Stimulated activated CD4-positive, alpha-beta T cell treated with anti-CD3 and anti-CD28 coated beads, Interleukin-1b, Interleukin-23, amount 100 ng/mL, for 4 hours (primary cell): ENCODE measurements at places on chromosomes 6 and 20.

DNA sequence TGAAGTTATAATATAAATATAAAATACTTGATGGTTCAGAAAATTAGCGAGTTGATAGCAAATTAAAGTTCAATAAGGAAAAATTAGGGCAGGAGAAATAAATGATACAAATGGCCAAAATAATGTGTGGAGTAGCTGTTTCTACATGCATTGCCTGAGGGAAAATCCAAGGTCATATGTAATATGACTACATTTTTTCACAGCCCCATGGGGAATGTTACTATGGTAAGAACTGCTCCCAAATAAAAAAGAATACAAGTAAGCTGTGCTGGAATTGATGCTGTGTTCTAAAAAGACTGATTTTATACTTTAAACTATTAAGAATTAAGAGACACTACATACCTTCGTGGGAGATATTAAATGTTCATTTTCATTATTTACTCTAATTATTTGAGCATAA is 34.1 kb downstream of the MEI4 start:
- no peak for DNase-seq

- peak; percentile 61 for DNase-seq
Observed at GRCh38 chr6:34243901-34244884, 4.6 kb downstream of the SMIM29 start.

- no peak for DNase-seq
Observed at GRCh38 chr6:74598462-74599393, 607.1 kb downstream of the COL12A1 start.

DNA sequence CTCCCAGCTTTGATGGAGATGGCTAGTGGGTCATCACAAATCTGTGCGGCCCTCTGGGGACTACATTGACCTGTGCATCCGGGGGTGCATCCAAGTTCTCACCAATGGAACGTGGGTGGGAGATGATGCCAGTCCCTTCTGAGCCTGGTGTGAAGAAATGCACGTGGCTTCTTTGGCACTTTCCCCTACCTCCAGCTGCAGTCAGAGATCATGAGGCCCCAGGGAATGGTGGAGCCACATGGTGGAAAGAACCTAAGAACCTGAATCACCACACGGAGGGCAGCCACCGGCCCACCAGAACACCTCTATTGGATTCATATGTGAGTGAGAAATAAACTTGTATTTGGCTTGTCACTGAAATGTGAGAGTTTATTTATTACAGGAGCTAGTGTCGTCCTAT is 9.9 kb upstream of the CDKN1A start:
- DNase-seq: no peak

GRCh38 chr20:483815-484644 is 21.7 kb upstream of the TBC1D20 start:
- DNase-seq: no peak

- DNase-seq: no peak
Observed at GRCh38 chr20:4838526-4838925, 116.8 kb downstream of the PRND start.

- DNase-seq: no peak
Observed at GRCh38 chr6:5234874-5235273, 25.9 kb downstream of the LYRM4 start.

GRCh38 chr6:11197175-11197536 is 35.3 kb downstream of the NEDD9 start:
- DNase-seq: no peak

- no peak for DNase-seq
Observed at GRCh38 chr6:88919032-88919431, 44.4 kb downstream of the RNGTT start.

GRCh38 chr6:33452496-33452895 is 1.9 kb upstream of the ZBTB9 start:
- no peak for DNase-seq

DNA sequence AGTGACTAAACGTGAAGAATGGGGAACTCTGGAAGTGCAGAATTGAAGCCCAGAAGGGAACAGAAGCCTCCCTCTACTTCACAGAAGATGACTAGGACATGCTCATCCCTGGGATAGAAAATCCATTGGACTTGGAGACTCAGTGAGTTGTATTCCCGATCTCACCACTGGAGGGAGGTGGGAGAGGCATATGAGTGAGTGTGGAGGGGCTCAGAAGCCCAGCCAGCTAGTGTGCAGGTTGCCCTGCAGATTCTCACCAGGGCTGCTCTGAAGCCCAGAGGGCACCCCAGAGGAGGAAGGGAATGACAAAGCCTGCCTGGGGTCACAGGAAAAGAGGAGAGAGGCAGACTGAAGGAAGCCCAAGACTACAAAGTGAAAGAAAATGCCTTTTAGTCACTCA is 42.1 kb upstream of the HLA-E start:
- no peak for DNase-seq

GRCh38 chr6:137299681-137300080 is 80.5 kb upstream of the IFNGR1 start:
- DNase-seq: no peak

GRCh38 chr6:135116571-135116970 is 61.9 kb upstream of the HBS1L start:
- no peak for DNase-seq

DNA sequence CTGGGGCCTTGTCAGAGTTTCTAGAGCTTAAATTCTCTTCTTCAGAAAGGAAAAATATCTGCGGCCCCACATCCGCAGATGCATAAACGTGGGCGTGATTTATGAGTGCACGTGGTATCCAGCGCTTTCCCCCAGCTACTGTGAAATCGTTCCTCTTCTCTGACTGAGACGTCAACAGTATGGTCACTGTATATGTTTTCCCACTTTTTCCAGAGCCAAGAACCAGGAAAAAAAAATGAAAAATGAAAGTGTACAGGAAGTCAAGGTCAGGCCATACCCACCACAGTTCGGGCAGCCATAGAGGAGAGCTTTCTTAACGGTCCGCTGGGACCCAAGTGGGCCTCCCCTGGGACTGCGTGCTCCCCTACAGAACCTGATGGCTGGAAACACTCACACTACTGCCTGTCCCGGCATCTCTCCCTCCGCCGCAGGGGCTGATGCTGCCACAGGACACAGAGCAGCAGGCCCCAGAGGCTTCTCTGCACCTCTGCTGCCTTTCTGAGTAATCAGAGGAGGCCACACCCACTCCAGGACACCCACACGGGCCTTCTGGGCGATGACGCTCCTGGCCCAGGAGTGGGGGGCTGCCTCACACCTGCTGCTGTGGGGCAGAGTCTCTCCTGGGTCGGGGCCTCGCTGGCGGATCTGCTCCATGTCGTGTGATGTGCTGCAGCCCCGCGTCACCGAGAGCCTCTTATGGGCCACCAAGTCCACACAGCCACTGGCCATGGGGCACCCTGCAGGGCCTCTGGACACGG is 16.4 kb upstream of the STX16 start:
- peak; percentile 22 for DNase-seq

- no peak for DNase-seq
Observed at GRCh38 chr6:17983730-17984129, 3.7 kb downstream of the KIF13A start.

- DNase-seq: no peak
Observed at GRCh38 chr6:16474772-16475493, 236.5 kb downstream of the GMPR start.

DNA sequence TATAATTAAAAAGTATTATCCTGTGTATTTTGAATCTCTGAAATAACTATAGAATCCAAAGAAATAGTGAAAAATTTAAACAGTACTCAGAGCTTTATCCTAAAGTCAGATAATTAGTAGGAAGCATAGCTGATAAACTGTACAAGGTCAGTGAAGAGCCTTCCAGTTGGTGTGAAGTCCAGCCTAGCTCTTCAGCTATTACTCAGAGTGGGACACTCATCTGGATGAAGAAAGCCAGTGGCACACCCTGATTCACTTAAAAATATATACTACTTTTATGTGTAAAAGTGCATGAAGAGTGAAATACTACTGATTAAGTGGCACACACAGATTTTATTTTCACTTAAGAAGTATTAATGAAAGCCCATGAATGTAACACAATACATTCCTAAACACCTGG is 3.1 kb downstream of the IFNGR1 start:
- no peak for DNase-seq

GRCh38 chr6:87078983-87079616 is 15.8 kb downstream of the CGA start:
- peak; percentile 34 for DNase-seq

- DNase-seq: no peak
Observed at GRCh38 chr6:122438975-122439374, 32.6 kb downstream of the SERINC1 start.

DNA sequence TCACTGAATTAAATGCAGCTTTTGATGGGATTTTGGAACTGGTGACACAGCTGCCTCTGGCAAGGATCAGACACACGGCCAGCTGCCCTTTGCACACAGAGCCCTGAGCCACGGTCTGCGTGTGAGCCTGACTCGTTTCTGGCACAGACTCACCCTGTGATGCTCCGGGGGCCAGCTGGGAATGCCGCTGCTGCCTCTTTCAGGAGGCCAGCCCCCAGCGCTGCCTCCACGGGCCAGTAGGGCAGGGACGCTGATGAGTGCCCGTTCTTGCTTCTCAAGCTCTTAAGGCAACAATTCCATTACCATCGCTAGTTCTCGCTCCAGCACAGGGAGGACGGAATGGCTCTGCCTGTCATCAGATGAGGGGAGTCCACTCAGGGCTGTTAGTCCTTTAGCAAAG is 61.6 kb downstream of the IRF4 start:
- no peak for DNase-seq

GRCh38 chr6:119065955-119066354 is 12.5 kb downstream of the FAM184A start:
- no peak for DNase-seq

GRCh38 chr20:17735206-17735804 is 35.5 kb downstream of the BANF2 start:
- DNase-seq: no peak

- no peak for DNase-seq
Observed at GRCh38 chr20:11247046-11248010, 573.5 kb upstream of the JAG1 start.

- DNase-seq: no peak
Observed at GRCh38 chr6:7723554-7723953, 2.3 kb upstream of the BMP6 start.

GRCh38 chr6:111534231-111534751 is 51.3 kb upstream of the REV3L start:
- DNase-seq: no peak

- no peak for DNase-seq
Observed at GRCh38 chr20:59032713-59033059, 551 bp upstream of the ATP5F1E start.

GRCh38 chr6:31473780-31474761 is 23.9 kb upstream of the MICB start:
- DNase-seq: no peak

GRCh38 chr6:126180585-126180984 is 159.3 kb upstream of the CENPW start:
- no peak for DNase-seq

- no peak for DNase-seq
Observed at GRCh38 chr6:110971468-110971867, 10.4 kb upstream of the RPF2 start.

DNA sequence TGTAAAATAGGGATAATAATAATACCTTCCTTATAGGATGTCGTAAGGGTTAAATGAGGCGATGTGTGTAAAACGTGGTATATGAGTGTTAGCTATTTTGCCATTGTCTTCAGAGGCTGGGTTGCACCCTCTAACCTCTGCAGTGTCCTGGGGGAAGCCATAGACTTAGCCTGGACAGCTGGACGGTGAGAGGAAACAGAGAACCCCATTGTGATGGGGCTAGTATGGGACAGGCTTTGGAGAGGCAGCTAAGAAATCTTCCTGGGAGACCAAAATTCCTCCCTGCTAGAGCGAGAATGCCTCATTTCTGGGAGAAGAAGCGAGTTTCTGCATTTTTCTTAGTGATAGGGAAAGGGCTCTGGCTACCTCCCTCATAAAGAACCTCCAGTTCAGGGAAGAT is 22.8 kb downstream of the KCNB1 start:
- DNase-seq: no peak

GRCh38 chr20:36541768-36542488 is 609 bp downstream of the MYL9 start:
- DNase-seq: no peak

DNA sequence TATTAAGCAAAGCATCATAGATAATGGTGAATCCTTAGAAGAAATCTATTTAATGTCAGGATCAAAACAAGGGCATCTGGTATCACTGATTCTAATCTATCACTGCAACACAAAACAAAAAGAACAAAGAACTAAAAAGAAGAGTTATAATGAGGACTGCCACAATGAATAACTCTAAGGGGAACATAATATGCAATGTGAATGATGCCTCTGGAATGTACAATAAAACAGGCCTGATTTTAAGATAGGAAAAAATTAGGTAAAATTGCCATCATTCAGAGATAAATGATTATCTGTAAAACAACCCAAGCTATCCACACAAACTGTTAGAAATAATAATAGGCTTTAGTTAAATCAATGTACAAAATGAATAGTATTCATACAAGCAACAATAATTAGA is 936.7 kb upstream of the CITED2 start:
- no peak for DNase-seq

DNA sequence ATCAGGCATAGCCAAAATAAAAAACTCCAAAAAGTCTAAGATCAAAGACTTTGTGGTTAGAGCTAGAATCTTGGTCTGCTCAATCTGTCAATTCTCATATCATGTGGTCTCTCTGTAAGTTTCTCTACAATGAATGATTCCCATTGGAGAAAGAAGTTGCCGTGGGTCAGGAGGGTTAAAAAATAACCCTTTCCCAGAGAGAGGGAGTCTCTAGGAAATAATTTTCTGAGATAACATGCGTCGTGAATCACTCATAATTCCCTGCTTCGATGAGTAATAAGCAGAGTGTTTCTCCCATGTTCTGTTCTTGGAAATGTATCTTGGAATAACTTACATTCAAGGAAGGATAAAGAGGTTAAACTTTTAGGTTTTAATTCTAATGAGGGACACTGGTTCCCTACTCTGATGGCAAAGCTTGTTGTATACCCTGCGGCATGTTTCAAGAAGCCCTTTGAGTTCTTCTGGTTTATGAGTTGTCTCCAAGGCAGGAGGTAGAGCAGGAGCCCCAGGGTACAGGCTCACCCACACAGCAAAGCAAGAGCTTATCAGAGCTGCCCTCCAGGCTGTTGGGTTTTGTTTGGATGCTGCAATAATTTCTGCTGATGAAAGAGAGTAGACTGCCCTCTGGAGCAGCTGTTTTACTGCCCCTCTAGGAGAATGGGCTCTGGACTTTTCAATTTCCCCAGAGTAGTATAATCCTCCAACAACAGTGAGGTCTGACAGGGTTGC is 599.1 kb downstream of the QKI start:
- no peak for DNase-seq

- DNase-seq: no peak
Observed at GRCh38 chr20:47708953-47709833, 76.1 kb downstream of the SULF2 start.

GRCh38 chr6:163354085-163354484 is 60.4 kb upstream of the QKI start:
- no peak for DNase-seq

- DNase-seq: no peak
Observed at GRCh38 chr20:13671916-13672378, 33.2 kb upstream of the TASP1 start.

DNA sequence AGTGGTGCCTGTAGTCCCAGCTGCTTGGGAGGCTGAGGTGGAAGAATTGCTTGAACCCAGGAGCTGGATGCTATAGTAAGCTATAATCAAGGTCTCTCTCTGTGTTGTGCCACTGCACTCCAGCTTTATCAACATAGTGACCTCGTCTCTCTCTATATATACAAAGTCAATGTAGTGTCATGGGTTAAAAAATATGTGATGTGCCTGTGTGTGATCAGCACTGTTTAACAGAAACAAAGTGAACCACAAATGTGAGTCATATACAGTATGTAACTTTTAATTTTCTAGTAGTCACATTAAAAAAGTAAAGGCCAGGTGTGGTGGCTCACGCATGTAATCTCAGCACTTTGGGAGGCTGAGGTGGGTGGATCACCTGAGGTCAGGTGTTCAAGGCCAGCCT is 85.3 kb upstream of the RNF24 start:
- no peak for DNase-seq

GRCh38 chr6:37592085-37592698 is 92.5 kb upstream of the CCDC167 start:
- DNase-seq: no peak
